Activated gamma-delta T cell (primary cell): ENCODE measurements at places on chromosomes 13 and 19.

GRCh38 chr19:9835507-9835949 lies 410 bp downstream of the PIN1 start:
- DNase-seq: no peak

DNA sequence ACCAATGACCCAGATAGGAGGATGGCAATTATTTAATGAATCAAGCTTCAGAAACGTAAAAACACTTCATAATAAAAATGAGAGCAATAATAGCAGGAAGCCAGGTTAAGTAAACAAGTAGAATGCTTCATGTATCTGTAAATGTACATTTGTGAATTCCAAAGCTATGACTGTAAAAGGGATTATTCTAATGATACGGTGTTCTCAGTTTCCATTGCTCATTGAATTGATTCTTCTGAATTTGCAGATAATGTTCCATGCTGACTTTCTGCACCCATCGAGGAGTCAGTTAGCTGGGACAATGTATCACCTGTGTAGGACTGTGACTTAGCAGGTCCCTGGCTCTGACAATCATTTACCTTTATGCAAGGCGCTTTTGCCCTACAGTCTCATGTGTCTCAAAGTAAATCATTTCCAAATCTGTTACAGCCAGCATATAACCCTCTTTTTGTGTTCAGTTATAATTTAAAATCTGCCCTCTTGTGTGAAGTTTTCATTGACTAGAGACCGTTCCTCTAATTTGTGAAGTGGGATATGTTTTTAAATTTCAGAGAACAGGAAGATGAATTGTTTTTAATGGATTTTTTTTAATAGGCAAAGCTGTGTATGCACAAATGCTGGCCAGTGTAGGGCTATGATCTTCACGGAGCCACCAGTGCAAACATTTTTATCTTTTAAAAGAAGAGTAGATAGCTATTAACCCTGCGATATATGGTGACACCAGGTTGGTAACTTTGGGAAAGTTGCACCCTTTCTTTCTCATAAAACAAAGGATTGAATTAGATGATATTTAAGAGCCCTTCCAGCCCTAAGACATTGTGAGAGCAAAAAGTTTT lies 267.1 kb downstream of the KLF5 start:
- no peak for DNase-seq

DNA sequence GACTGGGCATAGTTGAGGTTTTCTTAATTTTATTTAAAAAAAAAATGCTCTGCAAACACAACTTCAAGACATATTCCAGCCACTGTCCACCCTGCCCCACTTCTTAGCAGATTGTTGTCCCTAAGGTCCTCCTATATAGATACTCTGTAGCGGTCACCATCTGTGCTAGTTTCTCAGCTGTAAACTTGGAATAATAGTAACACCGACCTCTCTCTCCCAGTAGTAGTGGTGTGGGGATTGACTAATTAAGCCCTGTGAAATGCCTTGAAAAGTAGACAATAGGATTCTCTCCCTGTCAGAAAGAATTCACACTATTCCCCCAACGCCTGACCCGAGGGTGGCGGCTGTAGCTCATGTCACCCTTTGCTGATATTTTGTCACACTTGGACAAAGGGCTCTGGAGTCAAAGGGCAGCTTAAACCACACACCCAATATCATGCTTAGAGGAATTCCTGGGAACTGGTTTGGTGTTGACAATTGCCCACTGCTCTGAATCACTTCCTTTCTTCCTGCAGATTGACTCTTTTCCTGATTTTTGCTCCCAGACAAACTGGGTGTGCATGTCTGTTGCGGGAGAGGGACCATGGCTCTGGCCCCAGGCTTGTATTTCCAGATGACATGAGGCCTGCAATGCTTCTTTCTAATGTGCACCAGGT lies 9.2 kb upstream of the SERP2 start:
- no peak for DNase-seq

DNA sequence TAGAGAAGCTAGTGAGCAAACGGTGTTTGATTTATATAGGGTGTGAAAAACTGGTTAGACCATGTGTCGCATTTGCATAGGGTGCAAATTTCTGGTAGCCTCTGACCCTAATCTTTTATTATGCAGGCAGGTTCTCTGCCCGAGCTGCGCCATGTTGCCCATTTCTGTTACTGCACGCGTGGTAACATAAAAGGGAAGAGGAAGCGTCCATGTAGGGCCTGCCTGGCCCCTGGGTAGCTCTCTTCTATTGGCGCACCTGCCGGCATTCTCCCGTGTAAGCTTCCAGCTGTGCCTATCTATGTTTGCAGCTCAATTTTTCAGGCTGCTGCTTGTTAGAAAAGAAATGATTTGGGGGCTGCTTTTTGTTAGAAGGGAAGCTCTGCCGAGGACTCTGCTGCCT lies 14.0 kb upstream of the CD70 start:
- DNase-seq: no peak

DNA sequence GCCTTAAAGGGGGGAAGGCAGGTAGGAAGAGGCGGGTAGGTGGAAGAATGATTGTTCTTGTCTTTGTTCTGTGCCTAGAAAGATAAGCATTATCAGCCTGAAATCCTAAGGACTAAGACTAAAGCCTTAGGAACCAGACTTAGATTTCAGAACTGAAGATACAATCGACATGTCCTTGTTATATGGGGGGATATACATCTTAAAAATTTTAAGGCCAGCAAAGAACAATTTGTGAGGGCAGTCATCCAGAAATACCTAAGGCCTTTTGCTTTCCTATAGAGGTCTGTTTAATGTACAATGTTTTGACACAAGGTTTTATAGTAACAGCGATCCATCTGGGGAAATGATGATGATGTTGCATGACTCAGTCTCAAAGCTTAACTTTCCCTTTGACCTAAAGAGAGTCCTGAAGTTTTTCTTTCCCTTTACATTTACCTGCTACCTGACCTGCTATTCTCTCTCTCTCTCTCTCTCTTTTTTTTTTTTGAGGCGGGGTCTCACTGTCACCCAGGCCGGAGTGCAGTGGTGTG lies 20.2 kb upstream of the CEACAM6 start:
- no peak for DNase-seq

- DNase-seq: no peak
These were observed 84.9 kb downstream of the USP12 start for GRCh38 chr13:27086599-27087265.

DNA sequence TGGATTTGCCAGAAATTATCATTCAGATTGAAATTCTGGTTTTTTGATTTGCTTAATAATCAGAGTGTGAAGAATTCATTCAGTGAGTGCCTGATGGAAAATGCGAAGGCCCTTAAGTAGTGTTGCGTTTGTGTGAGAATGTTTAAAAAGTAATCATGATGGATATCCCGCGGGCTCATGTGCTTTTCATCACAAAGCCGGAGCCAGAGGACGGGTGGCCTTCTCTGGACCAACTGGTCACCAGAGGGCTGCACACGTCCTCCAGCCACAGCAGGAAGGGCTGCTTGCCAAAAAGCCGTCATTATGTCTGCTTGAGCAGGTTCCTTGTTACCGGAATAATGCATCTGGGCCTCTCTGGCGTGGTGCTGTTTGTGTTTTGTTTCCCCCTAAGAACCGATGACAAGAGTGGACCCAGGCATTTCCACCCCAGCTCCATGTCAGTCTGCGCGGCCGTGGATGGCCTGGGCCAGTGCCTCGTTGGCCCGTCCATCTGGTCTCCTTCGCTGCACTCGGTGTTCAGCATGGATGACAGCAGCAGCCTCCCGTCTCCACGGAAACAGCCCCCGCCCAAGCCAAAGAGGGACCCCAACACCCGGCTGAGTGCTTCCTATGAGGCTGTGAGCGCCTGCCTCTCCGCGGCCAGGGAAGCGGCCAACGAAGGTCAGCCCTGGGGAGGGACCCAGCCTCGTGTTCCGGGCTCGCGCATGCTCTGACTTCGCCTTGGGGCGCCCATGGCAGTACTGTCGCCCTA lies 497.7 kb downstream of the MYO16 start:
- no peak for DNase-seq

GRCh38 chr19:49491804-49492572 lies 4.2 kb upstream of the RPS11 start:
- DNase-seq: no peak

DNA sequence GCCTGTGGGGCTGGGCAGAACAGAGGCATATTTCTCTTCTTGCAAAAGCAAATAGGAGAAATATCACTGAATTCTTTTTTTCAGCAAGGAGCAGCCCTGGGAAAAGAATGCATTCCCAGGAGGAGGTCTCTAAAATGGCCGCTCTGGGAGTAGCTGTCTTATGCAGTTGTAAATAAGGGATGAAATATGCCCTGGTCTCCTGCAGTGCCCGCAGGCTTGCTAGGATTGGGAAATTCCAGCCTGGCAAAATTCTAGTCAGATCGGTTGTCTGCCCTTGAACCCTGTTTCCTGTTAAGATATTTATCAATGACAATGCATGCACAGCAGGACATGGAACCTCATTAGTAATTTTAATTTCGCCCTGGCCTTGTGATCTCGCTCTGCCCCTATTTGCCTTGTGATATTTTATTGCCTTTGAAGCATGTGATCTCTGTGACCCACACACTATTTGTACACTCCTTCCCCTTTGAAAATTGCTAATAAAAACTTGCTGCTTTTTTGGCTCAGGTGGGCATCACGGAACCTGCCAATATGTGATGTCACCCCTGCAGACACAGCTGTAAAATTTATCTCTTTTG lies 1993.2 kb downstream of the PCDH9 start:
- DNase-seq: no peak

- no peak for DNase-seq
These were observed 44.8 kb upstream of the ARGLU1 start for GRCh38 chr13:106612688-106613087.

- DNase-seq: no peak
These were observed 8.9 kb downstream of the CIC start for GRCh38 chr19:42277821-42278451.

DNA sequence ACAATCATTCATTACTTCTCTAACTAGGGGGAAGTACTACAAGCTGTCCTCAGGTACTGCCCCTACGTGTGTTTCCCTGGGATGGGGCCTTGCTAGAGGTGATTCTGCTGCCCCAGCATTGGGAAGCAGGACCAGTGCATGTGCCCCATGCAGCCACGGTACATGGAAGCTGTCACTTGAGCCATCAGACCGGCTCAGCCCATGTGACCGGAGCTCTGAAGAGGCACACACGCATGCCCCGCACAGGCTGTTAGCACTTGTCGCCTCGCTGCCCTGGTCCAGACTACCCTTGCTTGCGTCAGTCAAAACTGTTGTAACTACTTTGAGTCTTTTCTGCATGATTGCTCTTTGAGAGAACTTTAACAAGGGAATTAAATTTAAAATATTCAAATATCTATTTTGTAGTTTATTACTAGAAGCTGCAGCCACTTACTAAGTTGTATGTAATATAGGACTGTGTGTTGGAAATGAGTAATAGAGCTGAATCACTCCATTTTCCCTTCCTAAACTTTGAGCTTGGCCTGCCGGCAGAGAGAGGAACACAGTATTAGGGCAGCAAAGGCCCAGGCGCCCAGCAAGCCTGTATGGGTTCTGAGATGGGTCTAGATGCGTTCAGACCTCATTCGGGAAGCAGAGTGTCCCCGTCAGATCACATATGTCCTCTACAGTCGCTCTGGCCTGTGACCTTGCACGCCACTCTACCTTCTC lies 42.2 kb downstream of the DHRS12 start:
- DNase-seq: no peak

DNA sequence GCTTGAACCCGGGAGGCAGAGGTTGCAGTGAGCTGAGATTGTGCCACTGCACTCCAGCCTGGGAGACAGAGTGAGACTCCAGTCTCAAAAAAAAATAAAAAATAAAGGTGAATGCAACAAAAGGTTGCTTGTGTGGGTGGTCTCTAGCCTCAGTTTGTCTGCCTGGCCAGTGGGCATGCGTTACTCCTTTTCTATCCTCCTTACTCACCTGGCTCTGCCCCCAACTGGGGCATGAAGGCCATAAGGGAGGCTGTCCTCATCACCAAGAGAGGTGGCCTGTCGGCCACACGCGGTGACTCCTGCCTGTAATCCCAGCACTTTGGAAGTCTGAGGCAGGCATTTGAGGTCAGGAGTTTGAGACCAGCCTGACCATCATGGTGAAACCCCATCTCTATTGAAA lies 1.9 kb upstream of the JUND start:
- DNase-seq: no peak

- no peak for DNase-seq
These were observed 1.4 kb downstream of the FZR1 start for GRCh38 chr19:3507371-3508120.

- DNase-seq: no peak
These were observed 53.2 kb upstream of the SHKBP1 start for GRCh38 chr19:40523322-40524047.

DNA sequence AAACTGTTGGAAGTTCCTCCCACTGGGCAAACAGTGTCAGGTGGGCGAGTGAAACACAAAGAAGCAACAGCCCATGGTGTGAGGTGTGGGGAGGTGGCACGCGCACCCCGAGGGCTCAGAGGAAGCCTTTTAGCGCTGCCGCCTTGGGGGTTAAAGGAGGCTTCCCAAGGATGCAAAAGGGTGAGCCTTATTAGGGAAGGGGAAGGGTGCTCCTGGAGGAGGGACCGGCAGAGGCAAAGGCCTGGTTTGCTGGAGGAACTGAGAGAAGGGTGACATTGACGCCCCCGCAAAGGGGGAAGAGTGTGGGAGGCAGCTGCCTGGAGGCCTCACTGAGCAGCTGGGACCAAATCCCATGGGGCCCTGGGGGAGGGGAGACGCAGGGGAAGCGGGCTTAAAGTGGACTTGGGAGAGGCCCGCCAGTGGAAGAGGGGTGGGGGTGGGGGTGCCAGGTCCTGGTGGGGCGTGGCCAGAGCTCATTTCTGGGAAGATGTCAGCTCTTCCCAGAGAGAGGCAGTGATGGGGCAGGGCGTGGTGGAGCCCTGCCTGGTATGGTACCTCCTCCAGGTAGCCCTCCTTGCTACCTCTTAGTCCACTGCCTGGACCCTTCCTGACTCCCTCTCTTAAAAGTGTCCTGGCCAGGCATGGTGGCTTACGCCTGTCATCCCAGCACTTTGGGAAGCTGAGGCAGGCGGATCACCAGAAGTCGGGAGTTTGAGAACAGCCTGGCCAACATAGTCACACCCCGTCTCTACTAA lies 12.0 kb upstream of the FCHO1 start:
- DNase-seq: no peak

DNA sequence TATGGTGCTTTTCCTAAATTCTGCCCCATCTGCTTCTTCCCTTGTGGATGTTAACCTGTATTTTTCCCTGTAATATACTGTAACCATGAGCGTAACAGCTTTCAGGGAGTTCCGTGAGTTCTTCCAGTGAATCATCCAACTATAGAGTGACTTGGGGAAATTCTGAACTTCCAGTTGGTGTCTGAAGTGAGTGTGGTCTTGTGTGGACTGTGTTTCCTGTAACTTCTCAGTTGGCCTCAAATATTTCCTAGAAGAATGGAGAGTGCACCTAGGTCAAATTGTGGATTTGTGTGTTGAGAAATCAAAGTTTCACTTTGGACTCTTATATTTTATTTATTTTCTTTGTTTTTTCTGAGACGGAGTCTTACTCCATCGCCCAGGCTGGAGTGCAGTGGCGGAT lies 11.0 kb upstream of the ZNF766 start:
- DNase-seq: no peak

DNA sequence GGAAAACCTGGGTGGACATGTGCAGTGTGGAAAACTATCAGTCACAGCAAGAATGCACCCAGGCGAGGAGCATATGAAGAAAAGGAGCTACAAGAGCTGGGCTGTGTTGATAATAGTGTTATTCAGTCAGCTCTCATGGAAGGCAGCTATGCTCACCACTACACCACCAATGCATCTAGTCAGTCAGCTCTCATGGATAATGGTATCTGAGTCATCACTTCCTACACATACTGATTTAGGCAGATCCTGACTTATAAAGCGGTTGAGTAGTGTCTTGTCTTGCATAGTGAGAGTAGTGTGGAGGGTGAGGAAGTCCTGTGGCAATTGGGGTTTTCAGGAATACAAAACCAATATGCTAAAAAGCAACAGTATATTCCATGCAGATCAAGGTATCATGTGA lies 9.1 kb upstream of the ZNF160 start:
- DNase-seq: no peak

GRCh38 chr19:29667901-29668341 lies 2.7 kb downstream of the PLEKHF1 start:
- peak; percentile 53 for DNase-seq
